ENCODE measurements at places on chromosomes 5 and 9. TPM values are rescaled to one million over a fixed set of nuclear protein-coding genes. Genes with fewer than 3 reads are reported as not detected.

DNA sequence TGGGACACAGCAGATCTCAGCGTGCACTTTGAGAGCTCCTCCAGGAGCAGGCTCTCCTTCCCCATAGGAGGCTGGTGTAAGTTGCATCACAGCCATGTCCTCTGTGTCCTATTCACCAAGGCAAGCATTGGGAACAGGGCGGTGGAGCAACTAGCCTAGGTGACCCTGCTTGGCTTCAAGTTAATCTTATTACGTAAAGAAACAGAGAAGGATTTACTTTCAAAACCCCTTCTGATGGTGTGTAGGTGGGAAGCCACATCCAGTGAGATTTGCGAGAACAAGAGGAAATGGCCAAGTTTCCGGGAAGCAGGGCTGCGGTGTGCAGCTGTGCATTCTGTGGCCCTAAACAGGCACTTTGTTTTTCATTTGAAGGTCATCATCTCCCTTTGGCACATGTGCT, 80.2 kb downstream of the TRIO start:
- no peak overlapping the region for H3K27ac ChIP-seq
- peaks cover 37% of the 10 kb centered on the region for H3K4me1 ChIP-seq
- DNase-seq = no peak
- no peak overlapping the region for H3K4me3 ChIP-seq
- no peaks in the 10 kb centered on the region for H3K27me3 ChIP-seq

GRCh38 chr5:172642051-172642409, 967 bp downstream of the NEURL1B start:
- DNase-seq = no peak
- H3K36me3 ChIP-seq = no peaks in the 10 kb centered on the region
- peaks cover 13% of the 10 kb centered on the region for H3K4me1 ChIP-seq
- peak overlapping the region; percentile 76 for H3K27ac ChIP-seq
- H3K27me3 ChIP-seq = no peaks in the 10 kb centered on the region

- no peaks in the 10 kb centered on the region for H3K36me3 ChIP-seq
Observed at GRCh38 chr5:74372502-74373064, 267.9 kb downstream of the ENC1 start.

DNA sequence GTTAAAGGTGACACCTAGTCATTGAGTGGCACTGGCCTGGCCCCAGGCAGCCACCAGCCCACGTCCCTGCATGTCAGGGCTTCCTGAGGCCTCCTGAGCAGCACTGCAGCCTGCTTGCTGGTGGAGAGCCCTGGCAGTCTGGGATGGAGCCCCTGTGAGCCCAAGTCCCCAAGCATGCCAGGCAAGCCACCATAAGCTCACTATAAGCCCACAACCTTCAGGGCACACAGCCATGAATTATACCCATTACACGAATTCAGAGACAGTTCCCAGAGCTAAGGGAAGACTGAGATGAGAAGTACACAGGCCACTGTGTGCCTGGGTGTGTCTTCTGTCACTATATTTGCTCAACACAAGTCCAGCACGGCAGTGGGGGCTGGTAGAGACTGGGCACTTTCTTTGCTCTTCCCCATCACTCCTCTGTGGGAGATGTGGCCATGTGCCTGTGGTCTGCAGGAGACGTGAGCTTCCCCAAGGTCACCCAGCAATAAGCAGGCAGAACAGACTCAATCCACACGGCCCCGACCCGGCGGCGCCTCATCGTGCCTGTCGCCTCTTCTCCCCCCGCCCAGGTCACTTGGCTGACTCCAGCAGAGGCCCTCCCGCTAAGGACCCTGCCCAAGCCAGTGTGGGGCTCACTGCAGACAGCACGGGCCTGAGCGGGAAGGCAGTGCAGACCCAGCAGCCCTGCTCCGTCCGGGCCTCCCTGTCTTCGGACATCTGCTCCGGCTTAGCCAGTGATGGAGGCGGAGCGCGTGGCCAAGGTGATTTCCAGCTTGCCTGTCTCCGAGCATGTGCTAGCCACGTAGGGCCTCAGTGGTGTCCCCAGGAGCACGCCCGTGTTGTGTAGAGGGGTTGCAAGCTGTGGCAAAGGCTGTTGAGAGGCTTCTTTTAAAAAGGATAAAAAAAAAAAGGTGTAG, 114.8 kb downstream of the WNK2 start:
- no peak overlapping the region for H3K4me3 ChIP-seq
- DNase-seq = peak; percentile 75
- no peak overlapping the region for H3K27ac ChIP-seq
- H3K27me3 ChIP-seq = no peaks in the 10 kb centered on the region
- H3K4me1 ChIP-seq = peaks cover 43% of the 10 kb centered on the region
- H3K36me3 ChIP-seq = no peaks in the 10 kb centered on the region

GRCh38 chr9:91693226-91693625, 256.8 kb downstream of the ROR2 start:
- no peak overlapping the region for H3K4me3 ChIP-seq
- no peaks in the 10 kb centered on the region for H3K36me3 ChIP-seq
- no peak overlapping the region for H3K27ac ChIP-seq

- no peaks in the 10 kb centered on the region for H3K27me3 ChIP-seq
- H3K36me3 ChIP-seq = no peaks in the 10 kb centered on the region
- no peak overlapping the region for H3K4me3 ChIP-seq
Observed at GRCh38 chr5:42929871-42930270, 110.2 kb downstream of the ANXA2R start.

DNA sequence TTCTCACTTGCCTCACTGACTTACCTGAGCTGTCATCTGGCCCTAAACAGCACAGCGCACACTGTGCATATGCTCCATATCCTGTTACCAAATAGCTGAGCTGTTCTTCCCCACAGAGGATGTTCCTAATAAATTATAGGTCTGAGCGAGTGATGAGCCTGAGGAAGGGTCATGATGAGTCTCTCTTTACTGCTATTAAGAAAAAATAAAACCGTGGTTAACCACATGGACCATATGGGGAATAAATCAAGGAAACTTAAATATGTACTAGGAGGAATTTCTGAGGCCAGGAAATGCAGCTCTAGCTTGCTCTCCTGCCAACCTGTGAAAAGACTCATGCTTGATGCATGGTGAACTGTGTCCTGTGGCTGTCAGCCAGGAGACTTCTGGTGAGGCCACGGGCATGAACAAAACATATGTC, 424.8 kb upstream of the DMAC1 start:
- H3K27ac ChIP-seq = no peak overlapping the region
- DNase-seq = no peak
- no peaks in the 10 kb centered on the region for H3K4me1 ChIP-seq
- H3K4me3 ChIP-seq = no peak overlapping the region
- H3K36me3 ChIP-seq = no peaks in the 10 kb centered on the region

DNA sequence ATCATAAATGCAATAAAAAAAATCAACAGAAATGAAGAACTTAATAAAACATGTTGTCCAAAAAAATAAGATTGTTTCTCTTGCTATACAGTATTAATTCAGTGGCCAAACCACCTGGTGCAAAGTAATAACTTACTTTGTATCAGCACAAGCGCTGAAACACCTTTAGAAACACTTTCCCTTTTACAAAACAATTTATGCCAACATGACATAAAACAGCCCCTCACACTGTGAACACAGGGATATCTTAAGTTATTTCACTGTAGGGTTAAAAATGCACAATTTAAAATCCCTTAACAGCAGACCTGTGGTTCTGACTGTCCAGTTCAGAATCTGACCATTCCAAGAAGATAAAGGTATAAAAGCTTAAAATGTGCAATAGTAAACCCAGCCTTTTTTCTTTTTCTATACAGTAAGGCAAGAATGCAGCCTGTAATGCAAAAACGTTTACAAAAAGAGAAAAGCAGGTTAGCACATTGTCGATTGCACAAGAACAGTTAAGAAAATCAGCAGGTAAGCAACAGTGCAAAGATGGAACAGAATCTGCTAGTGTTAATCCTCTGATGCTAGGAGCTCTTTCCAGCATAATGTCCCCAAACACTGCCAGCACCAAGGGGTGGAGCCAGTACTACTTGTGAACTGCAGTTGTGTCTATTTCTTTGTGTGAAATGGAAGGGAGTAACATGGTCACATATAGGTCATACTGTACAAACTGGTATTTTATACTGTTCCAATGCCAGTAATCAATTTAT, 21.6 kb downstream of the RAB14 start:
- no peaks in the 10 kb centered on the region for H3K4me1 ChIP-seq
- H3K4me3 ChIP-seq = no peak overlapping the region
- DNase-seq = no peak
- no peaks in the 10 kb centered on the region for H3K27me3 ChIP-seq
- no peaks in the 10 kb centered on the region for H3K36me3 ChIP-seq
- H3K27ac ChIP-seq = no peak overlapping the region

DNA sequence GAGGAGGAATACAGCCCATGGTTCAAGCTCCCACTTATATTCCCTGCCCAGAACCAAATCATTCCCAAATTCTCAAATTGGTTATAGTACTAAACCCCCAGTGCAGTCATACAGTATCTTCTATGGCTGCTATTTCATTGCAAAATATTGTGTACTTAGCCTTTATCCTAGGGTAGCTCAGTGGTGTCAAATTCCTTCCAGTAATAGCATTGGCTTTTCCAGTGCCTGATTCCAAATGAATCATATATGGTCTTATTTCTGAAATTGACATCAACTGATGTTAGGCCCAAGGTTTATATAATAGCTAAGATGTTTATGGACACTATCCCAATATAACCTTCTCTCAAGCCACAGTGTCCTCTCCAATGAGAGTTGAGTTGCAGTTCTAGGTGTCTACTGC, 256.7 kb downstream of the NDUFS4 start:
- H3K4me3 ChIP-seq = no peak overlapping the region
- H3K4me1 ChIP-seq = no peaks in the 10 kb centered on the region
- H3K36me3 ChIP-seq = no peaks in the 10 kb centered on the region
- DNase-seq = no peak
- H3K27me3 ChIP-seq = no peaks in the 10 kb centered on the region
- no peak overlapping the region for H3K27ac ChIP-seq

DNA sequence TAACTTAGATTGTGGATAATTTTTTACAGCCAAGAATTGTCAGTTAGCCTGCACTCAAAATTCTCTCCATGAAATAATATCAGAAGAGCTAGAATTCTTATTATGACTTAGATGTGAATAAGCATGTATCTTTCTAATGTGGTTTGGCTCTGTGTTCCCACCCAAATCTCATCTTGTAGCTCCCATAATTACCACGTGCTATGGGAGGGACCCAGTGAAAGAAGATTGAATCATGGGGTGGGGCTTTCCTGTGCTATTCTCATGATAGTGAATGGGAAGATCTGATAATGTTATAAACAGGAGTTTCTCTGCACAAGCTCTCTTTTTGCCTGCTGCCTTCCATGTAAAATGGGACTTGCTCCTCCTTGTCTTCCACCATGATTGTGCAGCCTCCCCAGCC, 176.8 kb downstream of the MAT2B start:
- H3K4me1 ChIP-seq = no peaks in the 10 kb centered on the region
- no peak for DNase-seq
- no peak overlapping the region for H3K4me3 ChIP-seq

GRCh38 chr5:131389096-131389868, 125.4 kb downstream of the CDC42SE2 start:
- no peak overlapping the region for H3K27ac ChIP-seq
- DNase-seq = no peak
- no peak overlapping the region for H3K4me3 ChIP-seq
- no peaks in the 10 kb centered on the region for H3K4me1 ChIP-seq
- H3K27me3 ChIP-seq = no peaks in the 10 kb centered on the region

- H3K27ac ChIP-seq = no peak overlapping the region
- H3K4me3 ChIP-seq = no peak overlapping the region
- DNase-seq = no peak
- no peaks in the 10 kb centered on the region for H3K4me1 ChIP-seq
- no peaks in the 10 kb centered on the region for H3K27me3 ChIP-seq
- no peaks in the 10 kb centered on the region for H3K36me3 ChIP-seq
Observed at GRCh38 chr5:89934069-89934468, 475.5 kb downstream of the CETN3 start.

GRCh38 chr5:29744618-29745017, 1448.9 kb upstream of the CDH6 start:
- no peak overlapping the region for H3K27ac ChIP-seq
- DNase-seq = no peak
- H3K4me3 ChIP-seq = no peak overlapping the region
- no peaks in the 10 kb centered on the region for H3K4me1 ChIP-seq
- no peaks in the 10 kb centered on the region for H3K27me3 ChIP-seq
- H3K36me3 ChIP-seq = no peaks in the 10 kb centered on the region

DNA sequence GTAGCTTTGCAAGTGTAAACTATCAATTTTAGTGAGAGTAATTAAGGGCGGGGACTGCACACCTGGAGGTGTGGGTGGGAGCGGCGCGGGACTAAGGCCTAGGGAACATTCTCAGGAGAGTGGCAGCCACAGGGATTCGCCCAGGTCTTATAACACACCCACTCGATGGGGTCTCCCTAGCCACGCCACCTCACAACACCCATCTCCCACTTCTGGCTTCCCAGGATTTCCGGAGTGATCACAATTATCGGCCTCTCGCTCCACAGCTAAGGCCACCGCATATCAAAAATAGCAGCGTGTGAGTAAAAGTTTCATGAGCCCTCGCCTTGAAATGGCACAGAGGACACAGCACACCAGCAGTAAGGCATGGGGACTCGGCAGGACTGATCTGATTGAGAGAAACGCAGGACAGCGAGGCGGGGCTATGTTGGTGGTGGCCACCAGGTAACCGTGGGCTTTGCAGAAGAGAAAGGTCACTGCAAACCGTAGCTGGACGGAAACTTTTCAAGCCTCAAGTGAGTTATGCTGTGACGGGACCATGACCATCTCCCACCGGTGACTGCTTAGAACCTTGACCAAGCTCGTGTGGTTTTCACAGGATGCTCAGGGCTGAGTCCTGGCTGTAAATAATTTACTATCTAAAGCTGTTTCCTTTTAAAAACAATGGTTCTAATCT, 1.1 kb upstream of the LPAR1 start:
- H3K27ac ChIP-seq = peak overlapping the region; percentile 90
- peak overlapping the region; percentile 78 for H3K4me3 ChIP-seq
- H3K27me3 ChIP-seq = no peaks in the 10 kb centered on the region
- peak; percentile 21 for DNase-seq

- H3K27ac ChIP-seq = peak overlapping the region; percentile 86
- no peaks in the 10 kb centered on the region for H3K27me3 ChIP-seq
Observed at GRCh38 chr9:120921661-120922181, 4.9 kb downstream of the TRAF1 start.

Gene CCL27
- not detected for total RNA-seq

Gene DOCK8
- 63.9 TPM for total RNA-seq

Gene PCSK1
- 0.79 TPM for total RNA-seq

Gene VCAN
- total RNA-seq = 15.7 TPM

Gene ASS1
- total RNA-seq = 153 TPM

Gene GRK6
- total RNA-seq = 51.8 TPM

Gene SLCO6A1
- total RNA-seq = 20.4 TPM

Gene DELE1
- total RNA-seq = 69.9 TPM

Gene FREM1
- 5.7 TPM for total RNA-seq

Gene OLFML2A
- total RNA-seq = 5.2 TPM

Data from testis (tissue), 5 donors.